Fibroblast of lung (primary cell): ENCODE measurements at places on chromosomes 4 and X.

GRCh38 chr4:115711575-115711974, 598.2 kb upstream of the NDST4 start:
- H3K4me1 ChIP-seq = no peaks in the 10 kb centered on the region
- no peaks in the 10 kb centered on the region for H3K27me3 ChIP-seq
- no peak overlapping the region for H3K4me3 ChIP-seq
- no peaks in the 10 kb centered on the region for H3K36me3 ChIP-seq
- no peak overlapping the region for H3K27ac ChIP-seq

DNA sequence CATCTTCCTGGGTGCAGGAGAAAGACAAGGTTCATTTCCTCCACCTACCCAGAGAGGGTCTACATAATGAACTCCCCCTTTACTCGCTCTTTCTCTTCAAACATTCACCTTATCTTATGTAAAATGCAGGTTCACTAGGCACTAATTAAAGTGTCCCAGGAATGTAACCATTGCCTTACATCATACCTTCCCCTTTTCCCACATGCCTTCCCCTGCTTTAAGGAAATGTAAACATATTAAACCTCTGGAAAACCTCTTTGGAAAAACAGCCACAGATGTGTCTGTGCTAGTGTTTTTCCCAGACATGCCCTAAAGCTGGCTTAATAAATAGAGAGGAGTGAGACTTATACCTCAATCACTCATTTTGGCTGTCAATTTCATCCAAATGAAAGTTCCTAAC, 15.8 kb downstream of the TBC1D9 start:
- H3K27me3 ChIP-seq = no peaks in the 10 kb centered on the region
- H3K4me1 ChIP-seq = no peaks in the 10 kb centered on the region
- no peak overlapping the region for H3K27ac ChIP-seq
- H3K4me3 ChIP-seq = no peak overlapping the region

DNA sequence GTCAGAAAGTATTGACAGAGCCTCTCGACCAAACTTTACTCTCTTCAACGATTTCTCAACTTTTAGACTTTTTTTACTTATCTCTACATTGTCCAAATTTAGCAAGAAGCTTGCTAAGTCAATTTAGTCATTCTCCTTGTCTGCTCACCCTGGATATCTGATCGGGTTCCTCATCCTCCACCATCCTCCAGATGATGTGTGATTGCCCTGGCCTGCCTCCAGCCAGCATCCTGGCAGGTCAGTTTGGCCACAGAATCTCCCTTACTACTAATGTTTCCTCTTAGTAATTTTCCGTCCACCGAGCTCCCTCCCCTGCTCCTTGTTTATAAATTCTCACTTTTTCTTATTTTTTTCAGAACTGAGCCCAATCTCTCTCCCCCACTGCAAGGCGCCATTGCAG, 167.9 kb upstream of the ZFP42 start:
- H3K36me3 ChIP-seq = no peaks in the 10 kb centered on the region
- no peak for DNase-seq
- H3K4me3 ChIP-seq = no peak overlapping the region

GRCh38 chr4:242121-242848, 63.0 kb downstream of the ZNF732 start:
- H3K27me3 ChIP-seq = no peaks in the 10 kb centered on the region
- H3K36me3 ChIP-seq = no peaks in the 10 kb centered on the region
- H3K4me3 ChIP-seq = peak overlapping the region; percentile 28
- no peaks in the 10 kb centered on the region for H3K4me1 ChIP-seq
- no peak overlapping the region for H3K27ac ChIP-seq

GRCh38 chrX:17025621-17026302, 79.3 kb downstream of the REPS2 start:
- no peak overlapping the region for H3K4me3 ChIP-seq
- DNase-seq = no peak
- no peaks in the 10 kb centered on the region for H3K27me3 ChIP-seq
- no peaks in the 10 kb centered on the region for H3K36me3 ChIP-seq
- no peaks in the 10 kb centered on the region for H3K4me1 ChIP-seq
- no peak overlapping the region for H3K27ac ChIP-seq

GRCh38 chr4:104643805-104644204, 149.1 kb upstream of the CXXC4 start:
- H3K4me1 ChIP-seq = no peaks in the 10 kb centered on the region
- no peaks in the 10 kb centered on the region for H3K36me3 ChIP-seq
- H3K27ac ChIP-seq = no peak overlapping the region
- no peak overlapping the region for H3K4me3 ChIP-seq
- DNase-seq = no peak

- no peak overlapping the region for H3K27ac ChIP-seq
- H3K4me3 ChIP-seq = no peak overlapping the region
- no peaks in the 10 kb centered on the region for H3K36me3 ChIP-seq
- DNase-seq = no peak
Measured at GRCh38 chr4:100147198-100147597, 43.1 kb downstream of the DDIT4L start.

DNA sequence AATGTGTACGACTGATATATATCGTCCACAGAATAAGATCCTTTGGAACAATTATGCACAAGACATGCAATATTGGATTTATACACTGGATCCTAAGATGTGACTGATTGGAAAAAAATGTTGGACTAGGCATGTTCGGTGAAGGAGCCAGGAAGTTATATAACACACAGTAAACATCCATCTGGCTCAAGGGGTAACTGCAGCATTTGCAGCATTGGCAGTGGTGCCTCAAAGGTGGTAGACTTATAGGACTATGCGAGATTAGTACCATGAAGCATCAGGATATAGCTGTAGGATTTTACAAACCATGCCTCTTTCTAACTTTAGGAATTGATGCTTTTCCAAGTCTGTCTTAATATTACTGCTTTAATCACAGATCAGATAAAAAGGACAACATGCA, 34.3 kb downstream of the MSX1 start:
- no peaks in the 10 kb centered on the region for H3K27me3 ChIP-seq
- H3K27ac ChIP-seq = no peak overlapping the region
- H3K36me3 ChIP-seq = no peaks in the 10 kb centered on the region
- no peak for DNase-seq

GRCh38 chrX:133783274-133783673, 202.1 kb downstream of the GPC3 start:
- H3K4me1 ChIP-seq = no peaks in the 10 kb centered on the region
- DNase-seq = no peak
- no peaks in the 10 kb centered on the region for H3K36me3 ChIP-seq
- H3K4me3 ChIP-seq = no peak overlapping the region
- H3K27me3 ChIP-seq = no peaks in the 10 kb centered on the region

- peak; percentile 41 for DNase-seq
- H3K27ac ChIP-seq = no peak overlapping the region
- no peaks in the 10 kb centered on the region for H3K36me3 ChIP-seq
- H3K27me3 ChIP-seq = no peaks in the 10 kb centered on the region
- H3K4me1 ChIP-seq = peaks cover 3% of the 10 kb centered on the region
Measured at GRCh38 chr4:142840516-142841123, 5.5 kb downstream of the INPP4B start.

- no peak overlapping the region for H3K27ac ChIP-seq
- no peak overlapping the region for H3K4me3 ChIP-seq
- no peaks in the 10 kb centered on the region for H3K36me3 ChIP-seq
Measured at GRCh38 chr4:77201857-77202256, 44.9 kb downstream of the CCNG2 start.
